ENCODE measurements at places on chromosomes 6 and 20.

DNA sequence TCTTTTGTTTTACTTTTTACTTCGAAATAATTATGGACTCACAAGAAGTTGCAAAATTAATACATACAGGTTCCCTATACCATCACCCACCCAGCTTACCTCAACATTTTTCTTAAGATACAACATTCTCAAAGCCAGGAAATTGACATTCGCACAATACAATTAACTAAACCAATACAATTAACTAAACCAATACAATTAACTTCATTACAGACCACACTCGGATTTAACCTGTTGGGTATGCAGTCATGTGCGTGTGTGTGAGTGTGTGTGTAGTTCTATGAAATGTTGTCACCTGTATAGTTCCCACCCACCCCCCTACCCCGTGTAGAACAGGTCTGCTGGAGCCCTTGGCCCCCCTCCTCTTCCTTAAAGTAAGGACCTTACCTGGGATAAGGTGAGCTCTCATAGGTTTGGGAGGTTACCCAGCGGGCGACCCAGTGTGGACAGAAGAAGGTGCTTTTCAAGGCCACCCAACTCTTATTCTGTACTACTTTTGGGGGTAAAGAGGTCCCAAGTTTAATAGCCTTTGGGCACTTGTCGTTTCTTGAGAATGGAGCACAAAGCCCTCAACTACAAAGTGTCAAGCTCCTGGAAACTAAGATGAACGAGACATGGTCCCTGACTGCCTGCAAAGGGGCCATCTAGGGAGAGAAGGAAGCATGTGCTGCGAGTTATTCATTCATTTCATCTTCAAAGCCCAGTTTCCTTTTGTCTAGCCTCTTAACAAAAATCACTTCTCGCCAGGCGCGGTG is 544 bp upstream of the STK38 start:
- no peak for DNase-seq

- DNase-seq: no peak
Measured at GRCh38 chr6:141830530-141830929, 302.2 kb upstream of the GJE1 start.

- no peak for DNase-seq
Measured at GRCh38 chr20:38809942-38810341, 4.4 kb downstream of the PPP1R16B start.

DNA sequence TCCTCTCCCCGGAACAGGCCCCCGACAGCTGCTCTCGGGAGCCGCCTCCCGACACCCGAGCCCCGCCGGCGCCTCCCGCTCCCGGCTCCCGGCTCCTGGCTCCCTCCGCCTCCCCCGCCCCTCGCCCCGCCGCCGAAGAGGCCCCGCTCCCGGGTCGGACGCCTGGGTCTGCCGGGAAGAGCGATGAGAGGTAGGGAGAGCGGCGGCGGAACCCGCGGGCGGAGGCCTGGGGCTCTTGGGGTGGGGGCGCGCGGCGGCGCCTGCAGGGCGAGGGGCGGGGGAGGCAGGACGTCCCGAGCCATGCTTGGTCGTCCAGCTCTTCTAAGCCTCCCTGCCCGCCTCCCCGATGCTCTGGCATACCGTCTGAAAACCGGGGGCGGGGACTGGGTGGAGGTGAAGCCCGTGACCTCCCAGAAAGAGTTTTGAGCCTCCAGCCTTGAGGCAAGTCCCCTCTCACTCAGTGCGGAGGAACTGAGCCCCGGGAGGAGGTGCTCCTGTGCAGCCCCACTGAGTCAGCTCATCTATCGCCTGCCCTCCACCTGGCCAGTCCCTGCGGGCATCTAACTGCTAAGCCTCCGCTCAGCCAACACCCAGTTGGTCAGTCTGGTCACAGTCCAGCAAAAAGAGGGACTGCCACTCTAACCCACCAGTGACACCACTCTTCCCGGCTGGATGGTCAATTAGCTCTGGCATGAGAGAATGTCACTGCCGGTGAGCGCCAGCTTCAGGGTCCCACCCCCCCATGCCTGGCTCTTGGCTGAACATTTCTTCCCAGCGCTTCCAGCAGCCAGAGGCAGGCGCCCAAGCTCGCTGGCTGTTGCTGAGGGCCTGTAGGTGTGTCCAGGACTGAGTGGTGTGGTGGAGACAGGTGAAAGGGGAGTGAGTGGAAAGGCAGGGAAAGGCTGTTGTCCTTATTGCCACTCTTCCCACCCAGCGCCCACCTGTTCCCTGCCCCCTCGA is 482 bp downstream of the DDR1 start:
- no peak for DNase-seq

- no peak for DNase-seq
Measured at GRCh38 chr20:44024820-44025580, 110.3 kb downstream of the TOX2 start.

GRCh38 chr20:4051413-4052138 is 36.2 kb upstream of the RNF24 start:
- no peak for DNase-seq

- DNase-seq: no peak
Measured at GRCh38 chr6:150065083-150065482, 3.8 kb downstream of the ULBP3 start.

GRCh38 chr6:158124288-158124687 is 43.8 kb downstream of the SERAC1 start:
- DNase-seq: no peak

GRCh38 chr6:82521369-82521768 is 157.8 kb downstream of the TPBG start:
- DNase-seq: no peak

DNA sequence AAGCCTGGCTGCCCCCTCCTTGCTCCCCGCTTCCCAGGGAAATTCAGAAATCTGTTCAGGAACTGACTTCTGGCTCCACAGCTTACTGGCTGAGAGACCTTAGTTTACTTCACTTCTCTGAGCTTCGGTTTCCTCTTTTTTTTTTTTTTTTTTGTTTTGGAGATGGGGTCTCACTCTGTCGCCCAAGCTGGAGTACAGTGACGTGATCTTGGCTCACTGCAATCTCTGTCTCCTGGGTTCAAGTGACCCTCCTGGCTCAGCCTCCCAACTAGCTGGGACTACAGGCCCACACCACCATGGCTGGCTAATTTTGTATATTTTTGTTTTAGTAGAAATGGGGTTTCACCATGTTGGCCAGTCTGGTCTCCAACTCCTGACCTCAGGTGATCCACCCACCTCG is 14.9 kb downstream of the PTK7 start:
- DNase-seq: no peak

DNA sequence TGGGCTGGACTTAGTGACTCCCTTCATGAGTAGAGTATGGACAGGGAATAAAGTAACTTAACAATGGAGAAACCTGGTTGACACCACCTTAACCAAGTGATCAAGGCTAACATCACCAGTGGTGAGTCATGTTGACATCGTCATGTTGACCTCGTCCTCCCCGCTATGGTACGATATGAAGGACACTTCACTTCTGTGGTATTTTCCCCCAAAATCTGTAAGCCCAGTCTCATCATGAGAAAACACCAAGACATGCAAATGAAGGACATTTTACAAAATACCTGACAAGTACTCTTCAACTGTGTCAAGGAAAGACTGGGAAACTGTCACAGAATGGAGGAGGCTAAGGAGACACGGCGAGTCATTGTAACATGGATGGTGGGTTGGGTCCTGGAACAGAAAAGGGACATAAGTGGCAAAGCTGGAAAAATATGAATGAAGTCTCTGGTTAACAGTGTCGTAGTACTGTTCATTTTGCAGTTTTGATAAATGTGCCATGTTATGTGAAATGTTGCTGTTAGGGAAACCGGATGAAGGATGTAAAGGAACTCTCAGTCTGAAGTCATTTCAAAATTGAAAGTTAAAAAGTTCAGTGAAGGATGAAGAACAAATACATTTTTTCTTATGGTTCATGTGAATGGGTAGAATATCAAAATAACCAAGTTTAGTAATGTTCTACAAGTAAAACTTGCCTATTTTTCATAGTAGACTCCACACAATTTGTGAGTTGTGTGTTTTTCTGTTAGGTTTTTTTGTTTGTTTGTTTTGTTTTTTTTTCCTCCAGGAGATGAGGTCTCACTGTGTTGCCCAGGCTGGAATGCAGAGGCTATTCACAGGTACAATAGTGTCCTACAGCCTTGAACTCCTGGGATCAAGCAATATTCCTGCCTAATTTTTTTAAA is 247.5 kb downstream of the TMEM242 start:
- DNase-seq: no peak

- DNase-seq: no peak
Measured at GRCh38 chr20:11003341-11003740, 329.5 kb upstream of the JAG1 start.

DNA sequence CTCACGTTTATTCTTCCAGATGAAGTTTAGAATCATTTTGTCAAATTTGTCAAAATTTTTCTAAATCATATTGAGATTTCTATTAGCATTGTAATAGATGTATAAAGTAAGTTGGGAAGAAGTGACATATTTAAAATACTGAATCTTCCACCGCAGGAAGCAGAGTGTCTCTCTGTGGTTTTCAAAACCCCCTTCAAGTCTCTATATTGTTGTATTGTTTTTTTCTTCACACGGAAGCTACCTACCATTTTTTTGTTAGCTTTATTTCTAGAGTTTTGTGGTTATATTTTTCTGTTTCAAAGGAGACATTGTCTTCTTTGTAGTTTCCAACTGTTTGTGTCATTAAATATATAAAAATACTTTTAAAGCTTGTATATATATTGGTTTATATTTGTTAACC is 188.6 kb downstream of the ZDHHC14 start:
- no peak for DNase-seq

- no peak for DNase-seq
Measured at GRCh38 chr6:53306819-53307347, 41.9 kb downstream of the ELOVL5 start.

DNA sequence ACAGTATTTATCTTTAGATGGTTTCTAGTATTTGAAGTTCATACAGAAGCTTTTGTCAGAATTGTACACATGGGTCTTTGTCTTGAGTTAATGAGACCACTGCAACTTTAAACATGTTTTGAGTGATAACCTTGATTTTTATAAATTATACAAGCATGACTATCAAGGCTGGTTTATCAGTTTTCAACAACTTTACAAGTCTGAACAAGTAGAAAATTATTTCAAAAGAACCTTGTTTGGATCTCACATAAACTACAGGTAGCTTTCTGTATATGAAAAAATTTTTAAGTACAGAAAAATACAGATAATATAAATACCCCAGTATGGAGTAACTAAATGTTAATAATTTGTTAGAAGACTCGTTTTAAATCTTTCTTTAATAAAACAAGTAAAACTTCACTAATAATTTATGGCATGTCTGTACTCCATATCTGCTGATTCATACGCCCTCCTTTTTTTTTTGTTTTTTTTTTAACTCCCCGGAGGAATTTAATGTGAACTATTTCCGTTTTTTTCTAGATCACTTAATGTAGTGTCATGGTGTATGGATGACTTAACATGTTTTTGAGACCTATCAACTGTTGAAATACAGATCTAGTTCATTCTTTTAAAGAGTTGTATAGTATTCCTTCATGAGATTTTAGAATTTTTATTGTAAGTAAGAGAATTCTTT is 18.3 kb downstream of the VAPB start:
- no peak for DNase-seq

DNA sequence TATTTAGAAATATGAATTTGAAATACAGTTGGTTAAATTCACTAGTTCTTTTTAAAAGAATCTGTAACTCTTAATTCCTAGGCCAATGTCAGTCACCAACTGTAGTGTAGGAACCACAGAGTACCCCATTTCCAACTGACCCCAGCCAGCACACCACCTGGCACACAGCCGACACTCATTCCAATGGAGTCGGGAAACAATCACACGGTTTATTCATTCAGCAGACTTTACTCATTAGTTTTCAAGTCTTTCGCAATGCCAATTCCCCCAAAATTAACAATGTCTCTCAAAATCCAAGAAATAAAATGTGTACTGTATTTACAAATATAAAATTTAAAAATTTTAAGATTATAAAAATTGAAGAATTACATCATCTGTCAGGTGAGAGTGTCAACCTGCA is 13.5 kb downstream of the ARG1 start:
- no peak for DNase-seq

DNA sequence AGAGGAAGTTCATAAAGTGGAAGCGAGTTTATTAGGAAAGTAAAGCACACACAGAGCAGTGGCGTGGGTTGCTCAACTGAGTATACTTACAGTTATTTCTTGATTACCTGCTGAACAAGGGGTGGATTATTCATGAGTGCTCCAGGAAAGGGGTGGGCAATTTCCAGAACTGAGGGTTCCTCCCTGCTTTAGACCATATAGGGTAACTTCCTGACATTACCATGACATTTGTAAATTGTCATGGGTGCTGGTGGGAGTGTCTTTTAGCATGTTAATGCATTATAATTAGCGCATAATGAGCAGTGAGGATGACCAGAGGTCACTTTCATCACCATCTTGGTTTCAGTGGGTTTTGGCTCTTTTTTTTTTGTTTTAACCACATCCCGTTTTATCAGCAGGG is 29.8 kb downstream of the PDYN start:
- no peak for DNase-seq

GRCh38 chr20:12837646-12838045 is 171.1 kb upstream of the SPTLC3 start:
- no peak for DNase-seq

DNA sequence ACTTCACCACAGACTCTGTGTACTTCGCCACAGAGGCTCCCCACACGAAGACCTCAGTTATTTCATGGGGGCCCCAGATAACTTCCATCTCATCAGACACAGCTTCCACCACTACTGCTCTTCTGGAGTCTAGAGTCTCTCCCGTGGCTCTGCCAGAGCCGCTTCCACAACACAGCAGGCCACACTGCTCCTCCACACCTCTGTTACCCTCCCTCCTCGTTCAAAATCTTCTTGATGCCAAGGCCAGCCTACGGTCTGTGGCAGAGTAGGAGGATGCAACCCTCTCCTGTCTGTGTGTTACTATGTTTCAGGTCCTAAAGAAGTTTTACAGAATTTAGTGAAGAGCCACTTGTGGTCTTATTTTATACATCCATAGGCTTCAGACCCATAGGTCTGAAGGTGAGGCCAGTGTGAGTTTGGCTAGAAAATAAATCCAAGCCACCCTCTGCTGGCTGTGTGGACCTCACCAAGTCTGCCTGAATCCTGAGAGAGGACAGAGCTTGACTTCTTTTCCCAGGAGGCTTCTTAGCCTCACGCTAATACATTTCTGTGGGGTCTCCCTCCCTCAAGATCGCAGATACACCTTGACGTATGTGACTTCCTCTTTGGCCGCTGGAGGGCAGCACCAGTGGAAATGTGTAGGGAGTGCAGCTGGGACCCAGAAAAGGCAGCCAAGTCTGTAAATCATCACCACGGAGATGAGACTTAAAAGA is 197.7 kb downstream of the FAXC start:
- DNase-seq: no peak

- no peak for DNase-seq
Measured at GRCh38 chr6:6243846-6244245, 76.6 kb downstream of the F13A1 start.

All from cortex of kidney (tissue), 1 donor.